ENCODE measurements at places on chromosomes 11 and 22.

- no peak for DNase-seq
These were observed 936 bp downstream of the IL17REL start for GRCh38 chr22:50011447-50012210.

GRCh38 chr11:8831861-8832260, 79.1 kb upstream of the AKIP1 start:
- DNase-seq = no peak

DNA sequence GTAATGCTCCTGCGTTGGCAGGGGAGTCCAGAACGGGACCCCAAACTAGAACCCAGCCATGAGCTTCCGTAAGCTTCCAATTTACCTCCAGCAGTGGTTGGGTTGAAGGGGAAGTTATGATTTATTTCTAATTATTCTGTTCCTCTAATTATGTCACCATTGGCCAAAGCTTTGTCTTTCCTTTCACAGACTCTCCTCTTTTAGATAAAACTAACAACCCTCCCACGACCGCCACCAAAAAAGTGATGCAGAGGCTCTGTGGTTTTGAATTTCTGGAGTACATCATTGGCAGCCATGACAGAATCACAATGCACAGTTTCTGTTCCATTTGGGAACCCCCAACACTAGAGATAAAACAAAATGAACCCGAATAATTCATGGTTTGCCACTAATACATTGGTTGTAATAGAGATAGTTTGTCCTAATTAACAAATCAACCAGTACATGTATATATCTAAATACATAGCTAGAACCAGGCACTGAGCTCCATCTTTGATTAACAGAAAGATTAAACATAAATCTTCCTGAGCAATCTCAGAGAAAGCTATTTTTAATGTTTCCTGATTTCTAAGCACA, 64.3 kb downstream of the ETS1 start:
- DNase-seq = no peak

DNA sequence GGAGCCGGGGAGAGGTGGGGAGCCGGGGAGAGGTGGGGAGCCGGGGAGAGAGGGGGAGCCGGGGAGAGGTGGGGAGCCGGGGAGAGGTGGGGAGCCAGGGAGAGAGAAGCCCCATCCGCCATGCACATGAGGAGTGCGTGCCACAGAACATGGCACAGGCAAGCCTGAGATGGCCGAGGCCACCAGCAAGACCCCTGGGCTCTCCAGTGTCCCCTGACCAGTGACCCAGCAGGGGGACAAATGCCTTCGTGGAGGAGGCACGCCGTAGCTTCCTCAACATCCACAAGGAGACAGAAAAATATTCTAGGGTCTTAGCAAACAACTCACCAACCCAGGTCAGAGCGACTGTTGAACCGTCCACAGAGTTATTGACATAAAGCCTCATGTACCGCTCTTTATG, 618.8 kb downstream of the TBC1D22A start:
- no peak for DNase-seq

DNA sequence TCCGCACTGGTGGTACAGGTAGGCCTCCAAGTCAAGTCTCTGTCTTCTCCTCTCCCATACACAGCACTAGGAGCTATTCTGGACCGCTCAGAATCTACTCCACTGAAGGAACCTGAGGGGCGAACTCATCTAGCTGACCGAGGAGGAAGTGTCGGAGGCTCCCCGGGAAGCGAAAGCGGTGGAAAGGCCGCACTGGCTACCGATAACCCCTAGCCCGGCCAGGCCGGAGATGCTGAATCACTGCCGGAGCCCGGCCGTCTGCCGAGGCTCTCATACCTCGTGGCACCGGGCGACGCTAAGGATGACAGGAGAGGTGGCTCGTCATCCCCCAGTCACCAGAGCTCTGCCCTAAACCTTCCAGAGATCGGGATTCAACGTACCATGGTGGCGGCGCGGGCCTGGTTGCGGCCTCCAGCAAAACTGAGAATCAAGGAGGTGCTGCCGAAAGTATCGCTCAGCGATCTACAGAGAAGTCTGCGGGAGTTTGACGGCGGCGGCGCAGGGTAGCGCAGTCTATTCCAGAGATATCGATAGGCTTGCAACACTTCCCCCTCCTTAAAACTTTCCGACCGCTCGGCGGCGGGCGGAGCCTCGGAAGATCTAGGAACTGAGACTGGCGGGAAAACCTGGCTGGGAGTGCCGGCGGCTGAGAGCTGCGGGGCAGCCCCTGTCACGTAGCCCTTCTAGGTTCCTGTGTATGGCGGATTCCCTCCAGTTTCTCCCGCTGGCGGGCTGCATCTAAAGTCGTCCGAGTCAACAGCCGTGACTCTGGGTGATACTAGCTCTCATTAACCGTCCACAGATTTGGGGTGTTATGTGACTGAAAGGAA, at the start of gene PSMA1:
TSS of gene PSMA1 (minus strand) at position 470 of the 830 bp plus-strand sequence. CDS start at position 383, 87 bp downstream.
- peak; percentile 97 for DNase-seq

DNA sequence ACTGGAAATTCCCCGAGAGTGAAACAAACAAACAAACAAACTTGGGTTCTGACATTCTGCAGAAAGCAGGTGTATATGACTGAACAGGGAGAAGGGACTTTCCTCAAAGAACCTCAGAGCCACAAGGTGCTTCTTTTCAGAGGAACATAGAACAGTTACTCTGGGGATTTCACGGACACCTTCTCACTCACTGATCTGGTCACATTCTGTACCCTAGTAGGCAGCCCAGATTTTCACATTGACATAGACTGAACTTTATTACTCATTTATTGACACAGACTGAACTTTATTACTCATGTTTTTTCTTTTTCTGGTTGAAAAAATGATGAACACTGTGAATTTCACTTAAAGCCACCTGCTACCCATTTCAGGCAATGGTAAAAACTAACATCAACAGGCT, 263.0 kb downstream of the OPCML start:
- DNase-seq = no peak

DNA sequence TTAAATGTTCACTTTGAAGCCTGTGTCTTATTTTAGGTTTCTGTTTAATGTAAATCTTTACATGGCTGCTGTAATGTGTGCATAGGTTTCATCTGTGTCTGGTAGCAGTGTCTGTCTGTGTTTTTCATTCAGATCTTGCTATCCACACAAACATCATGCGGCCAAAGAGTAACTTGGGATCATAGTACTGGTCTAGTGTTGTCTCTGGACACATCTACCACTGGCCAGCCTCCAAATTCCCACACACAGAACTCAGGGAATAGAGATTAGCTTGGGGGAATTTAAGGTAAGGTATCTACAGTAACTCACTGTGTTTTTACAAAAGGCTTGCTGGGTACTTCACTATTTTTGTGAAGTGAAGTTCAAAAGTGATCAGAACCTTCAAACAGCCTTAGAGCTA, 32.1 kb upstream of the ZNF143 start:
- no peak for DNase-seq

DNA sequence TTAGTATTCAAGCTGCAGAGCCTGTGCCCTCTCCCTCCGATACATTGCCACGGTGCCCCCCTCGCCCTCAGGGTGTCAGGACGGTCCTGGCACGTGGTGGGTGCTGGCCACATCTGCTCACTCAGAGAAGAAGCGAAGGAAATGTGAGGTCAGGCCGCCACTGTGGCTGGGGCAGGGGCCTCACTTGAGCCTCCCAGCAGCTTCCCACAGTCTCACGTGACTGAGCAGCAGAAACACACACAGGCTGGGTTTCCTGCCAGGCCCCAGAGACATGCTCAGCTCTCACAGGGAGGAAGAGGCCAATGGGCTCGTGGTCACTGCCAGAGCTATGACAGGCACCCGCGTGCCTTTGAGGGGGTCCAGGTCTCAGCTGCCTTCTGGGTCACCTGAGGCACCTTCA, 37.9 kb upstream of the PRR5 start:
- DNase-seq = peak; percentile 77

GRCh38 chr11:88050247-88050646, 125.0 kb downstream of the RAB38 start:
- DNase-seq = peak; percentile 16

DNA sequence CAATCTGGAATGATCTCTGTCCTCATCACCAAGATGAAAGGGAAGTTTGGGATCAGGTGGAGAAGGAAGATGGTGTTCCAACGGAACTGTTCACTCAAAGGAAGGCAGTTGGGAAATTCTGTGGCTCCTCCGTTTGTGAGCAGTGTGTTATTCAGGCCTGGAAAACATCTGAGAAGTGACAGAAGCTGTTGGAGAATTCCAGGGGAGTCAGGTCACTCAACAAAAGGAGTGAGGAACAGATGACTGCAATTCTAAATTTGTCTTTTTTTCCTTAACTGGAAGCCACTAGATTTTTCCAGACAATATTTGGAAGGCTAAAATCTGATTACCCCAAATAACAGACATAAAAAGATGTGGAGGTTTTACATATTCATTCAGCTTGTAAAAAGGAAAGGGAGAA, 107.8 kb downstream of the CD44 start:
- no peak for DNase-seq

DNA sequence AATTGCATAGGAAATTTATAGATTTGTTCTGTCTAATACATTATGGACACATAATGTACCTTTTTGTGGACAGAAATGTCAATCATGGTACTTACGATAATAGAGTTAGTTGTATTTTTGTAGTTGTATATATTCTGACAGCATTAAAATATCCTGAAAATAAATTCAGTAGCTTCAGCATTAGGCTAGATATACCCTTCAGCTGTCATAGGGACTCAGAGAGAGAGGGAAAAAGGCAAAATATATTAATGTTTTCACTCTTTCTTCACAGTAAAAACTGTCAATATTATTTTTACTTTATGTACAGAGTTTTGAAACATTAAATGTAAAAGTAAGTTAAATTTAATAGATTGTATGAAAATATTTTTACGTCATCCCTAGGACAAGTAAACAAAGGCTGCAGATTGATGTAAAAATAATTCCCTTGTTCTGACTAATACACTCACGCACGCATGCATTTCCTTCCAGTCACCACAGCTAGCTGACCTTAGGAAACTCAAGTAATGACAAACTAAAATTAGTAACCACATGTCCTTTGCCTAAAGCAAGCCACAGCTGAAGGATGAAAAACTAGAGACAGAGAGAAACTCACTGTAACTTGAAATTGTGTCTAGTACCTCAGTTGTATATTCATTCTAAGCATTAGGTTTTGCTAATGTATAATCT, 104.7 kb upstream of the CARD18 start:
- peak; percentile 5 for DNase-seq

- no peak for DNase-seq
These were observed 15.1 kb downstream of the APOL6 start for GRCh38 chr22:35663371-35663770.

- DNase-seq = no peak
These were observed 396.2 kb downstream of the BUD13 start for GRCh38 chr11:116376547-116376946.

DNA sequence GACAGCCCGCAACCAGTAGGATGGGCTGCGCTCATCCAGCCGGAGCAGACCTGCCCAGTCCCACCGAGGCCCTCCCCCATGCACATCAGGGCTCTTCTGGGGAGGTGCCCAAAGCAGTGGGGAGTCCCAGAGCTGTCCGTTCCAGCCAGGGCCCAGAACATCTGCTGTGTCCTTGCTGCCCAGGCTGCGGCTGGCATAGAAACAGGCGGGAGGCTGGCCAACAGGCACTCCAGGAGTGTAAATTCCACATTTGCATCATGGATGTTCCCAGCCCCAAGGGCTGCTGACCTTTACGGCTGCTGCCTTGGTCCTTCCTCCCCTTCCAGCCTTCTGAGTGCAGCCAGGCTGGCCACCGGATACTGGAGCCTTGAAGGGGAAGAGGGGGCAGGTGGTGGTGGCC, 30.0 kb upstream of the SYT7 start:
- no peak for DNase-seq

DNA sequence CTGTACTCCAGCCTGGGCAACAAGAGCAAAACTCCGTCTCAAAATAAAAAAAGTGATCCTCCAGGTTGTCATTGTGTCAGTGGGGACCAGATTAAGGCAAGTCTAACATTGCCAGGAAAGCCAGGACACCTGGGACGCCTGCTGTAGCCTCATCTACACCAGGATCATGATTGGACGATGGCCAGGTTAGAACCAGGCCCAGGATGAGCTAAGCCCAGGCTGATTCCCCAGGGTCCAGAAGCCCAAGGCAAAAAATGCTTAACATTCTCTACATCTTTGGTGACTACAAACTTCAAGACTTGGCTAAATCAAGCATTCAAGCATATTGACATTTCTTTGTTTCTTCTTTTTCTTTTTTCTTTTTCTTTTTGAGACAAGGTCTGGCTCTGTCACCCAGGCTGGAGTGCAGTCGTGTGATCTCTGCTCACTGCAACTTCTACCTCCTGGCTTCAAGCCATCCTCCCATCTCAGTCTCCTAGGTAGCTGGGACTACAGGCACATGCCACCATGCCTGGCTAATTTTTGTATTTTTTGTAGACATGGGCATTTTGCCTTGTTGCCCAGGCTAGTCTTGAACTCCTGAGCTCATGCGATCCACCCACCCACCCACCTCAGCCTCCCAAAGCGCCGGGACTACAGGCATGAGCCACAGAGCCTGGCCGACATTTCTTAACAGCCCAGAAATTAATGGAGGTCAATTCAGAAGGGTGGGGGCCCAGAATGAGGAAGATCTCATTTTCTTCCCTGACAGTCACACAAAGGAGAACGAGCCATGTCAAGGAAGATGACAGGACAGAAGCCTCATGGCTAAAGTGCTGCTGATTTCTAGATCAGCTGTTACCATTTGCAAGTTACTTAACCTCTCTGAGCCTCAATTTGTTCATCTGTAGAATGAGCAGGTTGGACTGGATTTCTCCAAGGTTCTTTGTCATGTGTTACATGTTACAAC, 12.5 kb upstream of the PTPRJ start:
- no peak for DNase-seq

- DNase-seq = no peak
These were observed 11.7 kb downstream of the POU2AF3 start for GRCh38 chr11:111310088-111310487.

- no peak for DNase-seq
These were observed 6.1 kb downstream of the ARVCF start for GRCh38 chr22:20010307-20011122.

DNA sequence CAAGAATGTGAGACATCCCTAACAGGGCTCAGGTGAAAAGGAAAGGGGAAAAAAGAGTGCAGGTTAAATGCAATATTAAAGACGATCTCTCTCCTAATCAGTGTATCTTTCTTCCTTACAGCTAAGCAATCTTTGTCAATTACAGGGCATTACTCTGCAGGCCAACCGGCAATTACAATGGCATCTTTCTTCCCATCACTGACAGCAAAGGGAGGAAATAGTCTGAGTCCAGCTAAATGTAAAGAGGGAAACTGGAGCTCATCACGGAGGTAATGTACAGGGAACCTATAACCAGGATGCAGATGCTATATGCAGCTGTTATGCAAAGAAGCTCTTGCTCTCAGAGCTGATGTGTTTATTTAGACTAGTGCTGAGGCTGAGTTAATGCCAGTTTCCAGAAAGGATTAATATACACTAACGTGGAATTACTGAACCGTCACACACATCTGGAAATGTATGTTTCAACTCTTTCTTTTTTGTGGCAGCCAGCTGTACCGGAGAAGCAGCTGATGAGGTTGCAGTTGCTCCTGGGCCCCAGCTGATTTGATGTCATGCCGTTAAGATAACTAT, 121.6 kb downstream of the KIRREL3 start:
- no peak for DNase-seq

All from KBM-7 (cell line).